ENCODE measurements at places on chromosomes 3 and 15.

GRCh38 chr3:129112308-129113052 is 9.1 kb downstream of the RAB43 start:
- no peak for DNase-seq

GRCh38 chr3:139762302-139762701 is 84.5 kb upstream of the NMNAT3 start:
- DNase-seq: no peak

- no peak for DNase-seq
Observed at GRCh38 chr3:120160050-120160449, 65.8 kb upstream of the GSK3B start.

DNA sequence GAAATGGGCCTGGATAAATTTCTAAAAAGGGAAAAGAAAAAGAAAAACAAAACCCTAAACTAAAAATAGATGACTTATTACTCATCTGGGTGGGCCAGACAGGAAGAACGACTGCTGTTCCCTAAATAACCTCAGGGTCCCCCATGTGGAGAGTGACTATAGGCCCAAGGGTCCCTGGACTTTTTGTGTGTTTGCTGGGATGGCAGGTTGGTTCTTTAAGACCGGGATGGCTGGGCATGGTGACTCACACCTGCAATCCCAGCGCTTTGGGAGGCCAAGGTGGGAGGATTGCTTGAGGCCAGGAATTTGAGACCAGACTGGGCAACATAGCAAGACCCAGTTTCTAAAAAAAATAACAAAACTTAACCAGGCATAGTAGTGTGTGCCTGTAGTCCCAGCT is 43.8 kb upstream of the TRA2B start:
- no peak for DNase-seq

- no peak for DNase-seq
Observed at GRCh38 chr3:146072061-146072460, 88.9 kb downstream of the PLOD2 start.
